ENCODE measurements at places on chromosomes 4 and X.

DNA sequence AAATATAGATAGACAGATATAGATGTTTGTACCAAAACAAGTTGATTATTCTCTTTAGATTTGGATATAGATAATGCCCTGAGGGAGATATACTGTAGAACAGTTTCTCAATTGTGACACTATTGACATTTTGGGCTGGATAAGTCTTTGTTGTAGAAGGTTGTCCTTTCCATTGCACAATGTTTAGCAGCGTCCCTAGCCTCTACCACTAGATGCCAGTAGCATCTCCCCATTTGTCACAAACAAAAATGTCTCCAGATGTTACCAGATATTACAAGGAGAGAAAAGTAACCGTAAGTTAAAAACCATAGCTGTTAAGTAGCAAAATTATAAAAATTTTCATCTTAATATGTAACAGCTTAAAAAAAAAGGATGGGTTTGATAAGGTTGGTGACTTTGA lies 2595.3 kb downstream of the ARAP2 start:
- peak; percentile 53 for DNase-seq

GRCh38 chr4:116088771-116089170 lies 975.4 kb upstream of the NDST4 start:
- DNase-seq = no peak

DNA sequence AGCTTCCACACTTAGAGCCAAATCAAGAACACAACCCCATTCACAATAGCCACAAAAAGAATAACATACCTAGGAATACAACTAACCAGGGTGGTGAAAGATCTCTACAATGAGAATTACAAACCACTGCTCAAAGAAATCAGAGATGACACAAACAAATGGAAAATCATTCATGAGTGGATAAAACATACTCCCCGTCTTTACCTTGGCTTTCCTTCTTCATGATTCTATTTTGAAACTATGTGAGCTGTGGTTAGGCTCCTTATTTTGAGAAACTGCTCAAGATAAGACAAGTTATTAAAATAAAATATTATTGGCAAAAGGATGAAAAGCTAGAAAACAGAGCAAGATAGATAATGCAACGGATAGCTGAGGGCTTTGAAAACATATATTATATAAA lies 598.1 kb upstream of the FAT1 start:
- no peak for DNase-seq

GRCh38 chr4:121227341-121227792 lies 63.2 kb upstream of the TNIP3 start:
- peak; percentile 7 for DNase-seq

DNA sequence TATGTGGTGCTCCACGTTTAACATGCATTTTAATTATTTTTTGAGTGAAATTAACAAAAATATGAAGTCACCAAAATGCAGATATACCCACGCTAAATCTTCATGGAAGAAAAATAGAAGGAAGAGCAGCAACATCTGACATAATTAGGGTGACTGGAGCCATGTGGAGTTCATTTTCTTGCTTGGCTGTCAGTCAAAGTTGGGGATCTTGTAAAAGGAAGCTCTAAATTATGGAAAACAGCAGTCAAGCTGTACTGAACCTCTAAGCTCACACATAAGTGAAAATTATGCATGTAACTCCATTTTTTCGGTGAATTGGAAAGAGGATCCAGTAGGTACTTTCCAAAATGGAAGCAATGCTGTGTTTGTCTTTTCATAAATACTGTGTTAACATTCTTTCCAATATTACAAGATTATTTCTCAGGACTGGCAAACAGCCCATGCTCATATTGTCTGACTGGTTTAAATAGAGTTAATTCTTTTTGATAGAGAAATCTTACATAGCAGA lies 9.7 kb upstream of the PDGFC start:
- no peak for DNase-seq

GRCh38 chr4:143377611-143378099 lies 41.0 kb downstream of the GAB1 start:
- DNase-seq = no peak

- no peak for DNase-seq
Measured at GRCh38 chrX:132114607-132115006, 13.2 kb downstream of the FRMD7 start.
